ENCODE measurements at places on chromosomes 13 and 19. TPM values are rescaled to one million over a fixed set of nuclear protein-coding genes. Genes with fewer than 3 reads are reported as not detected.

The SOX1 gene
- not detected for total RNA-seq

GRCh38 chr19:51549533-51550324 is 18.3 kb upstream of the SIGLEC6 start:
- no peak for DNase-seq

- peak; percentile 60 for DNase-seq
Measured at GRCh38 chr19:17205237-17206140, 9.7 kb upstream of the USE1 start.

The PSG4 gene
- total RNA-seq = 0.76 TPM

The TEKTIP1 gene
- total RNA-seq = 10.9 TPM

The SYNGR4 gene
- total RNA-seq = not detected

GRCh38 chr13:30615866-30616541 is 1.7 kb upstream of the USPL1 start:
- DNase-seq = no peak

- DNase-seq = no peak
Measured at GRCh38 chr13:47158593-47158992, 261.7 kb upstream of the HTR2A start.

GRCh38 chr13:50866817-50867636 is 23.5 kb upstream of the DLEU7 start:
- no peak for DNase-seq

DNA sequence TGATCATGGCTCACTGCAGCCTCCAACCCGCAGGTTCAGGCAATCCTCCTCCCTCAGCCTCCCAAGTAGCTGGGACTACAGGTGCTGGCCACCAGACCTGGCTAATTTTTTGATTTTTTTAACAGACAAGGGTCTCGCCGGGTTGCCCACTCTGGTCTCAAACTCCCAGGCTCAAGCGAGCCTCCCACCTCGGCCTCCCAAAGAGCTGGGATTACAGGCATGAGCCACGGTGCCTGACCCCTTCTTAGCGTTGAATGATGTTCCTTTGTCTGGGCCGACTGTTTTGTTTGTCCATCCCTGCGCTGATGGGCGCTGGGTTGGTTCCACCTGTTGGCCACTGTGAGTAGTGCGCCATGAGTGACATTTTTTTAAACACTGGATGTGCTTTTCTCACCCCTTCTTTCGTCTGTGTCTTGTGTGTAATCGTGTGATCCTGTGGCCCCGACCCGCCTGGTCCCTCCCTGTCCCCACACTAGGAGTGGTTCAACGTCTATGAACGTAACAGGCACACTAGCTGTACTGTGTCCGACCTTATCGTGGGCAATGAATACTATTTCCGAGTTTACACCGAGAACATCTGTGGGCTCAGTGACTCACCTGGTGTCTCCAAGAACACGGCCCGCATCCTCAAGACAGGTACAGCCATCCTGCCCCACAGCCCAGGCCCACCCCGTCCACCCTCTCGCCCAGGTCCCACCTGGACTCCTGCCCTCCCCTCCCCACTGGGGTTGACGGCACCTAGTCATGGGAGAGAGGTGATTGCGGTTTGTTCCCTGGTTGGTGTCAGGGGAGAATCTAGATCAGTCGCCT is 15.0 kb upstream of the EMC10 start:
- peak; percentile 49 for DNase-seq

The CYP2S1 gene
- total RNA-seq = not detected

- no peak for DNase-seq
Measured at GRCh38 chr13:44465318-44465717, 91.7 kb downstream of the SERP2 start.

The ZIC2 gene
- not detected for total RNA-seq

DNA sequence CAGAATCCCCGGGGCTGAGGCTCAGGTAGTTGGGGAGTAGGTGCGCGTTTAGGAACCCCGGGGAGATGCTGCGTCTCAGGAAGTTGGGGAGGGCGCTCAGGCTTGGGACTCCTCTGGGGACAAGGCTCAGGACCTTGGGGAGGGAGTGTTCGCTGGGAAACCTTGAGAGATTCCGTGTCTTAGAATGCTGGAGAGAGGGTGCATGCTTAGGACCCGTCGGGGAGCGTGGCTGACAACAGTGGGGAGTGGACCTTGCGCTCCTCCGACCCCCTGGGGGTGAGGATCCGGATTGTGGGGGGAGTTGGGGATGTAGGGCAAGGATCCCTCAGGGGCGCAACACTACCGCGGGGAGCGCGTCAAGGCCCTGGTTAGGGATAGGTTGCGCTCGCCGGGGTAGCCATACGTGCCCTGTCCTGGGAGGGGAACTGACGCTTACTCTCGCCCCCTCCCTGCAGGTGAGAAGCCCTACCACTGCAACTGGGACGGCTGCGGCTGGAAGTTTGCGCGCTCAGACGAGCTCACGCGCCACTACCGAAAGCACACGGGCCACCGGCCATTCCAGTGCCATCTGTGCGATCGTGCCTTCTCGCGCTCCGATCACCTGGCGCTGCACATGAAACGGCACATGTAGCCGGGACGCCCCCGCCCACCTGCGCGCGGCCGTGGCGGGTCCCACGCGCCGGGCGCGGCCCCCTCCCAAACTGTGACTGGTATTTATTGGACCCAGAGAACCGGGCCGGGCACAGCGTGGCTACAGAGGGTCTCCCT is 2.0 kb downstream of the KLF2 start:
- DNase-seq = peak; percentile 29

Data from CD4-positive, CD25-positive, alpha-beta regulatory T cell (primary cell).